T-helper 22 cell (primary cell): ENCODE measurements at places on chromosomes 11 and 22.

DNA sequence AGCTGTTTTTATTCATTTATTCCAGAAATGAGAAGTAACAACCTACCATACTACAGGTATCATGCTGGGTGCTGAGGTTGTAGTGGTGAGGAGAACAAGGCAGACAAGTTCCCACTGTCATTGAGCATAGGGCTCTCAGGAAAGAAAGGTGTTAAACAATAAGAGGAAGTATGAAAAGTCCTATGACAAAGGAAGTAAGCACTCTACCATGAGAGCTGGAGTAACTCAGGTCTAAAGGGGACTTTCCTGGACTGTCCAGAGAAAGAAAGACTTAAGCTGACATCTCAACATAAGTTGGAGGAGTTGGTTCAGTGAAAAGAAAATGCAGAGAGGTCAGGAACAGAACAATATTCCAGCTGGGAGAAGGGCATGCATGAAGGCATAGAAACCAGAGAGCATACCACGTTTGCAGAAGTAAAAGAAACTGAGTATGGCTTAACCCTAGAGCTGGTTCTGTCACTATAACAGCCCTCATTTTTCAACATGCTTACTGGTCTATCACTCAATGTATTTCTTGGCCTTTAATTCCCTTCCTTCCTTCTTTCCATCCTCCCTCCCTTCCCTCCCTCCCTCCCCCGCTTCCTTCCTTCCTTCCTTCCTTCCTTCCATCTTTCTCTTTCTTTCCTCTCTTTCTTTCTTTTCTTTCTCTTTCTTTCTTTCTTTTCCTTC is 137.8 kb upstream of the BDNF start:
- no peak for DNase-seq

DNA sequence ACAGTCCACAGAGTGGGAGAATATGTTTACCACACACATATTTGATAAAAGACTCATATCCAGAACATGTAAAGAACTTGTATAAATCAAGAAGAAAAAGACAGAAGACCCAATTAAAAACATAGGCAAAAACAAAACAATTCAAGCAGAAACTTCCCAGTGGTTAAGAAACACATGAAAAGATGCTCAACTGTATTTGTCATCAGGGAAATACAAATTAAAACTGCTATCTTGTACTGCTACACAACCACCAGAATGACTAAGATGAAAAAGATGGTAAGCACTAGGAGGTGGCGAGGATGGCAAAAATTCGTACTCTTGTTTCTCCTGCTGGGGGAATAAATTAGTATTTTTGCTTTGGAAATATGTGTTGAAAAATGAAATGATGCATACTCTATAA is 192.3 kb upstream of the C11orf87 start:
- DNase-seq = no peak

GRCh38 chr22:37998543-37998942 is 14.2 kb upstream of the SOX10 start:
- DNase-seq = no peak

GRCh38 chr11:23425381-23425780 is 565.1 kb upstream of the CCDC179 start:
- no peak for DNase-seq
